ENCODE measurements at places on chromosomes 13 and 19.
A peak's percentile ranks its signal among the peaks of the same experiment; 100 is the strongest.

DNA sequence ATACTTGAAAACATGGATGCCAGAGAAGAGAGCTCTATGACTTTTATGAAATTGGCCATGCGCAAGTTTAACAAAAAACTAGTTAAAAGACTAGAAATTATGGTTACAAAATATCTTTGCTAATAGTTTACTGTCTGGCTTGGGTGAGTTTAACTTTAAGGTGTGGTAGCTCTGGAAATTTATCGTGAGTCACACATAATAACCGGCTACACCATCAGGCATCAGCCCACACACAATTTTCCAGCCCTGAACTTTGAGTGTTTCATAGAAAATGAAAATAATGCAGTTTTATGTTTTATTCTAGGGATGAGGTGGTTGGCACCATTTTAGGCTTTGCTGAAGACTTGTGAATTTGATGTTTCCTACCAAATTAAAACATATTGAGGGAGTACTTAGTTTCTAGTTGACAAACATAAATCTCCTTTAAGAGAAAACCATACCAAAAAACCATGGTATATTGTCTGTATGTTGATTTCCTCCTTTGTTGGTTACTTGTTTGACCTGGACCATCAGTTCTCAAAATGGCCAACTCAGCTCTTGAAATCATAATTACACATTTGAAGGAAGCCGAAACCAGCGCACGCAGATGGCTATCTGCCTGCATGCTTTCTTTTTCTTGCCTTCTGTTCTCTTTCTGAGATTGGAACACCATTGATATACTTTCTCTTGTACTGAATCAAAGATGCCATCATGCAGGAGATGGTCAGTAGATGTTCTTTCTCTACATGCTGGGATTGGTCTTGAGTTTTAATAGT, 125.1 kb downstream of the AKAP11 start:
- no peak for DNase-seq

DNA sequence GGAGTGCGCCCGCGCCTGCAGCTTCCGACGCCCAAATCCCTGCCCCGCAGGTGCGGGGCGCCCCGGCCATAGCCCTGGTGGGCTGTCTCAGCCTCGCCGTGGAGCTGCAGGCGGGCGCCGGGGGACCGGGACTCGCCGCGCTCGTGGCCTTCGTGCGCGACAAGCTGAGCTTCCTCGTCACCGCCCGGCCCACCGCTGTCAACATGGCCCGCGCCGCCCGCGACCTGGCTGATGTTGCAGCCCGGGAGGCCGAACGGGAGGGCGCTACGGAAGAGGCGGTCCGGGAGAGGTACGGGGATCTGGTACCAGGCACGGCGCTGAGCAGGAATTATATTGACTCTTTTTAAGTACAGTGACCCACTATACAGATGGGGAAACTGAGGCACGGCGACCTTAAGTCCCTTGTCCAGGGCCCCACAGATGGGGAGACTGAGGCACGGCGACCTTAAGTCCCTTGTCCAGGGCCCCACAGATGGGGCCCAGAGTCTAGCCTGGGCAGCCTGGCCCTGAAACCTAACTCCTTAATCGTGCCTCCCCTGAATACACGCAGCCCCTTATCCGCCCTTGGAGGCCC, 586 bp downstream of the MRI1 start:
- peak; percentile 2 for DNase-seq

- DNase-seq, result no peak
Measured at GRCh38 chr19:27851002-27851481, 1361.9 kb downstream of the UQCRFS1 start.

DNA sequence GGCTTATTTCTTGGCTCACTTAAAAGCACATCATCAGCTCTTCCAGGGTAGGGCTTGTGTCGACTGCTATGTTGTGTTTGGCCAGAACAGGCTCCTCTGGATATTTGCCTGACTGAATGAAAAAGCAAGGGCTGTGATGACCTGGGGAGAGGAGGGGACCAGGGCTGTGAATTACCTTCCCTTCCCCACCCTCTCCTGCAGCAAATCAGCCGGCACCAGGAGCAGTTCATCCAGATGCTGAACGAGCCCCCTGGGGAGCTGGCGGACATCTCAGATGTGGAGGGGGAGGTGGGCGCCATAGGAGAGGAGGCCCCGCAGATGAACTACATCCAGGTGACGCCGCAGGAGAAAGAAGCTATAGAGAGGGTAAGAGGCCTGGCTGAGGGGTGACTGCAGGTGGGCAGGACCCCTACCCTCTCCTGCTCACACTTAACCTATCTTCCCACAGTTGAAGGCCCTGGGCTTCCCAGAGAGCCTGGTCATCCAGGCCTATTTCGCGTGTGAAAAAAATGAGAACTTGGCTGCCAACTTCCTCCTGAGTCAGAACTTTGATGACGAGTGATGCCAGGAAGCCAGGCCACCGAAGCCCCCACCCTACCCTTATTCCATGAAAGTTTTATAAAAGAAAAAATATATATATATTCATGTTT, 4.4 kb downstream of the GADD45GIP1 start:
- DNase-seq, result no peak

Measured in stimulated activated CD8-positive, alpha-beta memory T cell treated with anti-CD3 and anti-CD28 coated beads, Interleukin-15, amount 100 ng/mL, for 4 hours (primary cell).